Esophagus squamous epithelium (tissue), 5 donors: ENCODE measurements at places on chromosomes 7 and 10.

GRCh38 chr10:811379-812175 lies 119.9 kb downstream of the LARP4B start:
- no peak for DNase-seq

DNA sequence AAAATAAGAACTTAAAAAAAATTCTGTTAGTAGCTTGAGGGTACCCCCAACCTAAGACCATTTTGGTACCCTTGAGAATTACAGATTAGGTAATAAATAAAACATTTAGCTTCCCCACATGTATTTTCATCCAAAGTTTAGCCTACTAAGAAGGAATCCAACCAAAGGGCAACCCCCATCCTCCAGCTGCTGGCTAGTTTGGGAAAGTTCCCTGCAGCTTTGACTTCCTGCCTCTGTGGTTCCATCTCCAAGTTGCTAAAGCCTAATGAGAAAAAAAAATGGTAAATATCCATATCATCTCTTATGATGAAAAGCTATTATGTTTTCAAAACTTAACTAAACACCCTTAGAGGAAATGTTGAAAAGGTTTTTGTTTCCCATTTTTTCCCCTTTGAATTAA lies 547.2 kb downstream of the ANKRD7 start:
- no peak for DNase-seq

DNA sequence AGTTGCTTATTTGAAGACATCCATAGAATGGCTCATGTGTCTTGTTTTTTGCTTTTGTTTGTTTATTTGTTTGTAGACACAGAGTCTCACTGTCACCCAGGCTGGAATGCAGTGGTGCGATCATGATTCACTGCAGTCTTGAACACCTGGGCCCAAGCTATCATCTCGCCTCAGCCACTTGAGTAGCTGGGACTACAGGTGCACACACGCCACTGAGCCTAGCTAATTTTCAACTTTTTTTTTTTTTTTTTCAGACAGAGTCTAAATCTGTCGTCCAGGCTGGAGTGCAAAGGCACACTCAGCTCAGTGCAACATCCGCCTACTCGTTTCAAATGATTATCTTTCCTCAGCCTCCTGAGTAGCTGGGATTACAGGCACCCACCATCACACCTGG lies 83.3 kb upstream of the KLF6 start:
- no peak for DNase-seq

GRCh38 chr10:118471863-118472262 lies 123.6 kb downstream of the PRLHR start:
- DNase-seq: no peak

GRCh38 chr10:48609441-48609840 lies 4.6 kb upstream of the ARHGAP22 start:
- no peak for DNase-seq

GRCh38 chr10:122341141-122341810 lies 33.2 kb upstream of the PLEKHA1 start:
- DNase-seq: no peak

GRCh38 chr7:88146616-88147015 lies 73.2 kb downstream of the SRI start:
- DNase-seq: no peak

- DNase-seq: no peak
Measured at GRCh38 chr10:117460846-117461765, 81.4 kb upstream of the EMX2 start.

DNA sequence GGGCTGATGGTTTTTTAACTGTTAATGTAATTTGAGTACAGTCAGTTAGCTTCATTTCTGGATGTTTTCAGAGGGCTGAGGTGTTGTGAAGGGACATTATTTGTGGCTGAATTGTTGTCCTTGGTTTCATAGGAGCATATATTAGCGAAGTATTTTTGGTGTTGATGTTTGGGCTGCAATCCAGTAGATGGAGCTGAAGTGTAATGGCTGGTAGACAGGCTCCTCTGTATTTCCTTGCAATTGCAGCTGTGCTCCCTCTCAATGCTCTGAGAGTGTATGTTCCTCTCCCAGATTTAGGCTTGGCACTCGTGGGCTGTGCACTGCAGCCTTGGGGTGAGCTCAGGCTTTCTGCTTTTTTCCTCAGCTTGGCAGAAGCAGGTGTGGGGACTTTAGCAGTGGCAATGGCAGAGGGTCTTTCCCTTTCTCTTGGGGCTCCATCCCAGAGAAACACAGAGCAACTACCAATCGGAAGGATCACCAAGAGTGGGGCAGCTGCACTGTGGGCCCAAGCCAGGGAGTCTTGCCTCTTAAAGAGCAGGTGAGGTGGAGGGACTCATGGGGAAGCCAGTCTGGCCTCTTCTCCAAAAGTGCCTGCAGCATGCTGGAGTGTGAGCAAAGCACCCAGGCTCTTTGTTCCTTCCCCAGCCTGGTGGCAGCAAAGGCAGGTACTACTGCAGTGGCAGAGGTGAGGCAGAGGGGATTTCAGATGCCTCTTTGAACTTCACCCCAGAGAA lies 544.4 kb downstream of the SH2D4B start:
- DNase-seq: no peak

DNA sequence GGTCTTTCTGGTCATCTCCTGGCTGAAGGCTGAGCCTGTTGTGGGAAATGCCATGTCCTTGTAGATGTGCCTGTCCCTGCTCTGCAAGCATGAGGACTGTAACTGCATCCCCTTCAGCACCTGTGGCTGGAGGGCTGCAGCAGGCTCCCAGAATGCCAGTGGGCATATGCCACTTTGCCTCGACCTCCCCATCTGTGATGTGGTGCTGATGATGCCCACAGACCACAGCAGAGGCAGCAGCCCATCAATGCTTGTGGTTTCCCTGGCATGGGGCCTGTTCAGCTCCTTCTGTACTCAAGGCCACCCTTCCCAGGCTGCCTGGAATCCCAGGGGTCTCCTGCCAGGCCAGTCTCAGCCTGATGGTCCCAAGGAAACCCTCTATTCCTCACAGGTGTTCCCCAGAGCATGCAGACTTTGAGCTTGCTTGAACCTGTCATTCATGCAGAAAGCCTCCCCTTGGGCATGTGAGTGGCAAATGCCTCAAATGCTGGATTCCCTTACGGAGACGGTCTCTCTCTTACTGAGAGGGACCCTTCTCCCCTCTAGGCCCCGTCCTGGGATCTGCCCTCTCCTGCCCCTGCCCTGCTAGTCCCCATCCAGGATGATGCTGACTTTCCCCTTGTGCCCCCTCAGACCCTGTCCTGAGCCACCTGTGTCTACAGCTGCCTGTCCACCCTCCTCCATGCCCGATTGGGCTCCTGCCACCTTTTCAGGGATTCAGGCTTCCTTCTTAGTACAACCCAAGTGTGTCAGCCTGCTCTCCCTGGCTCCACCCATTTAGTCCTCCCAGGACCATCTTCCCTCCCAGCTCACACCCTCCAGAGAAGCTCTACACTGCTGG lies 50.9 kb upstream of the ANTXRL start:
- DNase-seq: no peak

- no peak for DNase-seq
Measured at GRCh38 chr7:43888993-43889945, 17.1 kb downstream of the URGCP start.

GRCh38 chr7:151626422-151627115 lies 106.9 kb upstream of the RHEB start:
- DNase-seq: no peak

GRCh38 chr10:93245779-93246178 lies 172.1 kb downstream of the CYP26A1 start:
- DNase-seq: no peak

DNA sequence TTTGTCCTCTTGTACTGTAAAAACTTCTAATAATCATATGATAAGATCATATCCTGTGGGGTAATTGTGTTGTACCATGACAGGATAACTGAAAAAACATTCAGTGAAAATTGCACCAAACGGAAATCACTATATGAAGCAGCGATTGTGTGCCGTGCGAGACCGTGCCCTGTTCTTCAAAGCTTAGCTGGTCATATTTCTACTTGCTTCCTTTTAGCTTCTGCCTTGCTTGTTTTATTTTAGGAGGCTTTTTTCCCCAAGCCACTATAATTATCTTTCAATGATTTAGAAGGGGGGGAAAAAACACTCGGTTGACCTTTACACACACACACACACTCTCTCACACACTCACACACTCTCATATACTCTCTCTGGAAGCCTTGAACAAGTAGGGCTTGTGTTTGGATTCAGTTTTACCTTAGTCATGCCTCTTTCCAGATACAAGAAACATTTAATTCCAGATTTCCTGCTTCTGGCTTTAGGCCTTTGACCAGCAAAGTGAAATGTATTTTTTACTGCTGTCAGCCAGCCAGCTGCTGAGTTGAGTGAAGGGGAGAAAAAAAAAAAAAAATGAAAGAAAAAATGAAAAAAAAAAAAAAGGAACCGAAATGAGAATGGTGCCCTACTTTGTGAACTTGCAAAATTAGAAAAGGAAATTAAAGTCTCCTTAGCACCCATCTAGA lies 181.4 kb downstream of the ARID5B start:
- no peak for DNase-seq

GRCh38 chr10:37794305-37794976 lies 63.0 kb downstream of the ZNF248 start:
- no peak for DNase-seq

GRCh38 chr7:108294595-108294994 lies 161.6 kb downstream of the NRCAM start:
- DNase-seq: no peak

GRCh38 chr10:103333934-103334520 lies 16.9 kb downstream of the PCGF6 start:
- no peak for DNase-seq

DNA sequence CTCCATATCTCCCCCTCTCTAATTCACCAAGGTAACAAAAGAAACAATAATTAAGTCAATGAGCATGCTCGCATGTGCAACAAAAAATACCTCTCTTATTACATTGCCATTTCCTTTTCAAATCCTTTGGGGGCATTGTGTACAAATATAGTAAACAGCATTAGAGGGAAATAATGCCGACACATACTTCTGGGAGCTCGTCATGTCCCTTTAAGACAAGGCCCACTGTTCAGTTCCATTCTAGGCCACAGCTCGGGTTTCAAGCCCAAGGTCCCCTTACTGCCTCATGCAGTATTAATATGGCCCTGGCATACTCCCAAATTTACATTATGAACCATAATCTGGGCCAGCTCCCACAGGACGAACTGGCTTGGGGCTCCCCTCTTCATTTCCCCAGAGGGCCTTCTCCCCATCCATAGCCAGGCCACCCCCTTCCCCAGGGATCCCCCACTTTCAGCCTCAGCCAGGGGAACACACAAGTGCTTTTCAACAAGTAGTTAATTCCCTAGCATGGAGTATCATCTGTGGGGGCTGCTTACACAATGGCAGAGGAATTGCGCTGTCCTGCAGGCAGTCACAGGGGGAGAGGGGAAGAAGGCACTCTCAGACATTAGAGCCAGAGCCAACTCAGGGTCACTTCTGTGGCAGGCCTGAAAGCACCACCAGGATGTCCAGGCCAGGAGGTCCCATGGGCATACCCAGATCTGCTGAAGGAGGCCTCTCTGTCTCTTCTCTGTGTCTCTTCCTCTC lies 110.6 kb downstream of the KCNMA1 start:
- DNase-seq: no peak

- no peak for DNase-seq
Measured at GRCh38 chr10:82942286-82943099, 1067.5 kb downstream of the NRG3 start.

DNA sequence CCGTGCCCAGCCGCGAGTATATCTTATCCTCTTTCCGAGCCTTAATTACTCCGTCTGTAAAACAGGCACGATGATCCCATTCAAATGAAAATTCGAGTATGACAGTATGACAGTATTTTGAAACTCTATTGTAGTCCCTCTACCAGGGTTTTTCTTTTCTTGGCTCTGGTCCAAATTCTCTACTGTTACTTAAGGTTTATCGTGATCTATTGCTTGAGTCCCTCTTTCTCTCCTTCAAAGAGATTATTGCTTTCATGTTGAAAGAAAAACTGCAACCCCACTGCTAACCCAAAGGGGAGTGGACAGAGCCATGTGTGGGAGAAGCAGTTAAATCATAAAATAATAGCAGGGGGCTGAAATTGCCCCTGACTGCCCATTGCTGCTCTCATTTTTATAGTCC lies 1156.6 kb upstream of the AUTS2 start:
- no peak for DNase-seq

DNA sequence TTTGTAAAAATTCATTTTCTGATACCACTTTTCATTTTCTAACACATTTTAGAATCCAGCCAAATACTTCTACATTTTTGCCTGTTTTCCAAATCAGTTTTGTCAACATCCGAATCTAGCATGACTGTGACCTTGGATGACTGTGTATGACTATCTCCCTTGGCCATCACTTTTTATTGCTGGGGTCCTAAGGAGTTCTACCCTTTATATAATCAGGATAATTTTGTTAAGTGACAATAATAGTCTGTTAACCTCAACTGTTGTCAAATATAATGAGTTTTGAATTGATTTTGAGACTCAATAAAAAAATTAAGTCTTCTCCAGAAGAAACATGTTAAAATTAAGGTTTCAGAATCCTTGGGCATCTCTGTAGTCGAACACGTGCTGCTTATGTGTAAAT lies 53.3 kb downstream of the SEC23IP start:
- DNase-seq: no peak

- DNase-seq: no peak
Measured at GRCh38 chr7:134761266-134761665, 18.2 kb upstream of the CALD1 start.

DNA sequence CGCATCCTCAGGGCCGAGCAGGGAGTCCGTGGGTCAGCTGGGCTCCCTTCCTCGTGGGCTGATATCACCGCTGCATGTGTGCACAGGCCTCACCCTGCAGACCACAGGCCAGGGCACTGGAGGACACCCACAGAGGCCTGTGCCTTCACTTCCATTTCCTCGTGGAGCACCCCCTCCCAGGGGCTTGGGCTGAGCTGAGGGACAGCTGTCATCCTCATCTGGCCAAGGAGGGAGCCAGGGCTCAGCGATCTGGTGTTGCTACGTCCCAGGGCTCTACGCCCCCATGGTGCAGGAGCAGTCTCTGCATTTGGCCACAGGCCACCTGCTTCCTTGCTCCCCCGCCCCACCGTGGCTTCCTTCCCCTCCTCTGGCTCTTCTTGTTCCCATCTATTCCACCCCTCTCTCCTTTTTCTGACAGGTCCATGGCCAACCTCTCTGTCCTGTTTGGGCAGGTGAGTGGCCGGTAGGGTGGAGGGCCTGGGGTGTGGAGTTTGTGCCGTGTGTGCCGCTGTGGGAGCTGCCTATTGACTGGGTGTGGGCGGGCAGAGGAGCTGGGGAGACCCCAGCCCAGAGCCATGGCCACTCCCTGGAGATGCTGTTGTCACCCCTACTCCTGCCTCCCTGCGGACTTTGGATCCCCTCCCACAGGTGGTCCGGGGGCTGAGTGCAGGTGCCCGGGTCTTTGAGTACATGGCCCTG lies 8.3 kb upstream of the ASIC3 start:
- DNase-seq: no peak

- DNase-seq: no peak
Measured at GRCh38 chr10:128156999-128157755, 31.0 kb upstream of the MKI67 start.

DNA sequence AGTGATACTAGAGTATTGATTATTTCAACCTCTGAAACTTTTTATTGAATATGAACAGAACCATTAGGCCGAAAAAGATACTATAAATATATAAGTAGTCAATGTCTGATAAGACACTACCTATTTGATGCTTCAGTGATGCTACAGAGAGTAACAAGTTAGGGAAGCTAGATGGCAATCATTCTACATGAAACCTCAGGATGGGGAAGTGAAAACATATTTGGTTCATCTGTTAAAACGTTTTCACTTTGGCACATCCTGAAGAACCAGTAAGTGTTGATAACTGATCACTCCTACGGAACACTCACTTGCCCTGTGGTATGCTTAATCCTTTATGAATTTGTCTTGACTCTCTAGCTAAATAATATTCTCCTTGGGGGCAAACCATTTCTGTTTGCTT lies 1064.9 kb downstream of the NXPH1 start:
- no peak for DNase-seq
